Skin of body (tissue), 3 donors: ENCODE measurements at places on chromosomes 6 and 20. TPM values are rescaled to one million over a fixed set of nuclear protein-coding genes. Genes with fewer than 3 reads are reported as not detected.

The SLC22A16 gene
- total RNA-seq: 2.0 TPM

The LINC00237 gene
- not detected for total RNA-seq

The TCF15 gene
- 0.49 TPM for total RNA-seq

The BNIP5 gene
- total RNA-seq: 0.10 TPM

The KCNK16 gene
- total RNA-seq: not detected

The UBD gene
- total RNA-seq: not detected

The BANF2 gene
- total RNA-seq: not detected

The CST2 gene
- total RNA-seq: not detected

The HLA-DQA2 gene
- 0.99 TPM for total RNA-seq

The CCN6 gene
- 0.39 TPM for total RNA-seq

The PPP1R16B gene
- 1.9 TPM for total RNA-seq
